Activated T-cell treated with anti-CD3 and anti-CD28 coated beads, Interleukin-2, amount 50 U/mL, for 1 hour (primary cell): ENCODE measurements at places on chromosomes 6 and 20.

- DNase-seq = no peak
Observed at GRCh38 chr6:84183430-84183829, 44.0 kb downstream of the CEP162 start.

- DNase-seq = no peak
Observed at GRCh38 chr20:17946040-17946439, 22.6 kb downstream of the SNX5 start.

GRCh38 chr6:42148058-42148457, 5.6 kb upstream of the C6orf132 start:
- no peak for DNase-seq

- DNase-seq = peak; percentile 97
Observed at GRCh38 chr20:62121776-62122653, at the start of gene LSM14B. TSS of gene LSM14B (plus strand) at chr20:62122475. CDS start at chr20:62122667, 192 bp downstream.

- no peak for DNase-seq
Observed at GRCh38 chr6:39344821-39345280, 22.3 kb upstream of the KCNK16 start.
